ENCODE measurements at places on chromosomes 11 and 22.
A peak's percentile ranks its signal among the peaks of the same experiment; 100 is the strongest.

DNA sequence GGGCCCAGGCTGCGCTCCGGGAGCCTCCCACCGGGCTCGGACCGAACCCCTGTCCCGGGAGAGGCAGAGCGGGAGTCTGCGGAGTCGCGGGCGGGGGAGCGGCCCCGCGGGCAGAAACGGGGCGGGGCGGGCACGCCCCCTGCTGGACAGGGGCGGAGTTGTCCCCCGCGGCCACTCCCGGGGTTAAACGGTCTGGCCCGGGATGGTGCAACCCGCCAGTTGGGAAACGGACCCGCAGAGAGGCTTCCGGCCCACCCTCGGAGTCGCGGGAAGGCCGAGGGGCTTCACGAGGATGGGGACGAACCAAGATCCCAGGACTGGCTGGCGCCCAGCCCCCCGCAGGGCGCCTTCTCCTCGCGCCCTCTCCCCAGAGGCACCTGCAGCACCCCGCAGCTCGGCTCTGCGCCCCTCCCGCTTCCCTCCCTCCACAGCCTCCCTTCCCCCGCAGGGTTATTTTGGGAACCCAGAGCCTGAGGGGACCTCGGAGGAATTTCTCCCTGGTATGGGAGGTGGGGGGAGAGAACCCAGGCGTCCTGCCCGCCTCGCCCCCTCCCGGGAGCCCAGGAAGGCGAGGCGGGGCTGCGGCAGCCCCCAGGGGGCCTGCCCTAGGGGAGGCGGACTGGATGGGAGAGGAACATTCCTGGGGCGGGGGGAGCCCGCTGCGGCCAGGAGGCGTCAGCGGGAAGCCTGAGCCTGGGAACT, 902 bp downstream of the RASGRP2 start:
- DNase-seq, result no peak

DNA sequence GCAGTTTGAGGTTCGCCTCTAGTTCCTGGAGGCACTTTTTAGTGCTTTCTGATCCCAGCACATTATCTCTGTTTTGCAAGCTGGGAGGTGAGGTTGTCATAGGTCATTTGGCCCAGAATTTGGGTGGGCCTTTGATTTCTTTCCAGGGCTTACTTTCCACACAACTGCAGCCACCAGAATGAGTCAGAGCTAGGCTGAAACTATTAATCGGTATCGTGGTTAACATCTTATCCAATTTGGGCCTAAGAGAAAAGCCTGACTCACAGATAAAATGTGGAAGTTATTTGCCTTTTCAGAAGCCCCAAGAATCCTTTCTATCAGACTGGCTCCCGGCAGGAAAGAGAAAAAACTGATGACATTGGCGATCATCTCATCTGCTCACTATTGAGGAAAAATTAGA, 166.4 kb downstream of the KIRREL3 start:
- no peak for DNase-seq

DNA sequence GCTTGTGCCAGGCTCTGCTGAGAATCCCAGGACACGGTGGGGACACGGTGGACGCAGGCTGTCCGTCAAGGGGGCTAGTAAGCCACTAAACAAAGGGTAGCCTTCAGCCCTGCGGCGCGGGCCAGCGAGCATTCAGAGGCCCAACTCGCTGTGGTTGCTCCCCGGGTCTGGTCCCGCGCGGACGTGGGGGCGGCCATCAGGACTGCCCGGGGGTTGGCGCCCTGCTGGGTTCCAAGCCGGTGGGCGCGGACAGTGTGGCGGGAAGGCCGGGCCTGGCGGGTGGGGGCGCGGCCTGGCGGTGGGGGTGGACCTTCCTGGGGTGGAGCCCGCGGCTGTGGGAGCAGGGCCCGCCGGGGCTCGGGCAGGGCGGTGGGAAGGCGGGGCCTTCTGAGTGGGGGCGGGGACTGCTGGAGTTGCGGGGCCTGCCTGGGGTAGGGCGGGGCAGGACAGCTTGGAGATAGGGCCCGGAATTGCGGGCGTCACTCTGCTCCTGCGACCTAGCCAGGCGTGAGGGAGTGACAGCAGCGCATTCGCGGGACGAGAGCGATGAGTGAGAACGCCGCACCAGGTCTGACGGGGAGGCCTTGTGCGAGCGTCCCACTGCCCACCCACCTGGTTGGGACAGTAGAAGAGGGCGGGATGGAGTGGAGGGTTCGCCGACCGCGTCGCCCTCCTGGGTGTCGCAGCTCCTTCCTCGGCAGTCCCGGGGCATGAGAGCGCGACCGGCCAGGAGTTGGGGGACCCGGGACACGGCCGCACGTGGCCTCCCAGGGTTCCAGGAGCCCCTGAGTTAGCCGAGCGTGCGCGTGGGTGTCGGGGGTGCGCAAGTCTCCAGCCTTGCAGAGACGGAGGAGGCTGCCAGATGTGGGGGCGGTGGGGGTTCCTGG, at the start of gene SERHL2:
Gene SERHL2, plus strand, starts transcription at position 482 of the 887 bp plus-strand sequence. Its CDS starts 65 bp downstream, at position 547.
- peak; percentile 52 for DNase-seq

DNA sequence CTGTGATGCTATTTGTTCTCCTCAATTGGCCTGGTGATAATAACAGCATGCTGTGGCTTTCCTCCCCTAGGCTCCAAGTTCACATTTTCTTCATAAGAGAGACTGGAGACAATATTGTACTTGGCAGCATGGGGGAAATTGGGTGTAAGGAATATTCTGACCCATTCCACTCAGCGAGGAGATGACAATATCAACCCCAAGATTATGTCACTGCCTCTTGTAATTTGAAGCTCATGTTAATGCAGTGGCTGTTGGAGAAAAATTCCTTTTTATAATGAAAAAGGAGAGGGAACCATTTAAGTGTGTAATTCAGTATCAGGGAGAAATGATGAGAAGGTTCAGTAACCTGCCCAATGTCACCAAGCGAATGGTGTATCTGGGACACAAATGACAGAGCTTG, 665.8 kb downstream of the NTM start:
- DNase-seq, result no peak

- no peak for DNase-seq
Measured at GRCh38 chr11:123630126-123630608, 24.3 kb downstream of the SCN3B start.

GRCh38 chr22:31610611-31611010, 51.4 kb downstream of the PISD start:
- DNase-seq, result no peak

GRCh38 chr11:69097263-69097662, 48.5 kb downstream of the TPCN2 start:
- DNase-seq, result no peak

GRCh38 chr11:44572436-44572835, 7.0 kb downstream of the CD82 start:
- no peak for DNase-seq

DNA sequence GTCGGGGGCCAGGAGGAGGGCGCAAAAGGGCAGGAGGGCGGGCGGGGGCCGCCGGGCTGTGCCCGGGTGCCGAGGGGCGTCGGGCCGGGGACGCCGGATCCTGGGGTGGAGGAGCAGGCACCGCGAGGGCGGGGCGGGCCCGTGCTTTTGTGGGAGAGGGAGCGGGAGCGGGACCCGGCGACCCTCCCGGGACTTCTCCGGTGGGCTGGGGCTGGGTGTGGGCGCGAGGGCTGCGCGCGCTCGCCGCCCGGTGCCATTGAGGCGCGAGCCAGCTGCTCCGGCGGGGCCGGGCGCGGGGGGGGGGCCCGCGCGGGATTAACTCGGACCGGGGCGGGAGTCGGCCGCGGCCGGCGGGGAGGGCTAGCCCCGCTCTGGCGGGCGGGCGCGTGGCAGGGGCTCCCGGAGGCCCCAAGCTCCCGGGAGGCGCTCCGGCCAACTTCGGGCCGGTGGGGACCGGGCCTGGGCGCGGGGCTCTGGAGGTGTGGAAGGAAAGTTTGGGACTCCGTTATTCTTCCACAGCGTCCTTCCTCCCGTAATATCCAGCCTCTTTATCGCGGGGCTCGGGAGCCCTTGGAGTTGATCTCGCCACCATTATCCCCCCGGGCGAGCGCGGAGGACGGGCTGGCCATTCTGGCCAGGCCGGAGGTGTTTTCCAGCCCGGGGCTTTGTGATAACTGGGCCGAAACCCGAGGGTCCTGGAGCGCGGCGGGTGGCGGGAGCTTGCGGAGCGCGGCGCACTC, 936 bp downstream of the CECR2 start:
- no peak for DNase-seq

DNA sequence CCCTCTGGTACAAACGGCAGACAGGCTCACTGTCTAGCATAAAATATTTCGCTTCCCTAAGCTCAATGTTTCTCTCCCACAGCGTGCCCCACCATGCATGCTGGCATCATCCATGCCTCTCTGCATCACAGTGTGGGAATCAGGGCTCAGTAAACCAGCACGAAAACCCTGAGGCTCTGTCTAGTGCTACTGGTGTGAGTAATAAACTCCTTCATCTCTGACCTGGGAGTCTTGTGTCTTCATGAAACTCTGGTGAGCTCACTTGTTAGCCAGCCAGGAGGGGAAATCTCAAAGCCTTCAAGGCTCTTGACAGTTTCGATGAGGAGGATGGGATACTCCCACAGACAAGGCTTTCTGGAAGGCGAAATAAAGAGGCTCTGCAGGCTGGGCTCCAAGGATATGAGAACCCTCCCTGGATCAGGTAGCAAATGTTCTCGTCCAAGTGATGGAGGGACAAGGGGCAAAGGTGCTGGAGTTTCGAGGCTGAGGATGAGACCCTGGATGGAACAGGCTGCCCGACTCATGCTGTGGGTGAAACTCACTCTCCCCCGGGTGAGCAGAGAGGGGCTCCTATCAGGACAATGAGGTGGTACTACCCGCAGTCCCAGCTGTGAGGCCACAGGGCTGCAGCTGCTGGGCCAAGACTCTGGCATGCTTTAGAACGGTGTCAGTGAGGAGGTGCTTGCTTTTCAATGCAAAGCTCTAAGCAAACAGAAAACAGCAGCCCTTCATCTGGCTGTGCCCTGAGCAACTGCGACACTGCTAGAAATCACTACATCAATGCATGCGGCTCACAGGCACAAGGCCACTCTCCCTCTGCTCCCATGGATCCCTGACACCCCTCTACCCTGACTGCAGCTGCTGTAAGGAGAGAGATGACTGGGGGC, 69.3 kb downstream of the SHANK2 start:
- DNase-seq, result no peak

DNA sequence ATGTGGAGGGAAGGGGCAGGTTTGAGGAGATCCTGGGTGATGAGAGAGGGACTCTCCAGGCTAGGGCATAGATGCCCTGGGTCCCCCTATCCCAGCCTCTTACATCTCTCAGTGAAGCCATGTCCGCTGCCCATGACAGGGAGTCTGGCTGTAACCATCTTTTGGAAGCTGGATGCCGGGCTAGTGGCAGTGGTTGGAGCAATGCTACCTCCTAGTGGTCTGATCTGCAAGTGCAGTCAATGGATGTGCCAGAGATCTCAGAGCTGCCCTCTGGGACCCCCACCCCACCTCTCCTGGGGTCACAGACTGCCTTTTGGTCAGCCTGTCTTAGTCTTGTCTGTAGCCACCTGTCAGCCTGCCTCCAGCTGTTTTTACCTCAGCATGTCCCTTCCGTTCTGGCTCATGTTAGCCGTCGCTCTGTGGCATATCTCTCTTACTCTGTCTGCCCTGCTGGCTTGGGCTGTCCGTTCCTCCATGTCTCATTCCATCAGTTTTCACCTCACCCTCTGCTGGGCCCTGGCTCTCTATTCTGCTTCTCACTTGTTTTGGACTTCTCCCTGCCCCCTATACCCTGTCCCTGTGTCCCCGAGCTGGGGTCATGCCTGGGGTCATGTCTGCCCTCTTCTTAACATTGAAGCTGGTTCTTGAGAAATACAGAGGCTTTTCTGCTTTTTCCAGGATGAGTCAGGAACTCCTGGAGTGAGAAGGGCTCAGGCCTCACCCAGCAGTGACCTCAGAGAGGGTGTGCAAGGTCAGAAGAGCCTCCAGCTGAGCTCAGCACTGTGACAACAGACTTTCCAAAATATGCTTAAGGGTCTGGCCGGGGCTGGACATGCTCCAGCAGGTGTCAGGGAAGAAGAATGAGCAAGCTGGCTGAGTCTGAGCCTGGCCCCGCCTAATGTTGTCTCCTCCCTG, 52.0 kb upstream of the THY1 start:
- peak; percentile 31 for DNase-seq

GRCh38 chr11:70122490-70123198, 44.5 kb downstream of the ANO1 start:
- DNase-seq, result no peak

DNA sequence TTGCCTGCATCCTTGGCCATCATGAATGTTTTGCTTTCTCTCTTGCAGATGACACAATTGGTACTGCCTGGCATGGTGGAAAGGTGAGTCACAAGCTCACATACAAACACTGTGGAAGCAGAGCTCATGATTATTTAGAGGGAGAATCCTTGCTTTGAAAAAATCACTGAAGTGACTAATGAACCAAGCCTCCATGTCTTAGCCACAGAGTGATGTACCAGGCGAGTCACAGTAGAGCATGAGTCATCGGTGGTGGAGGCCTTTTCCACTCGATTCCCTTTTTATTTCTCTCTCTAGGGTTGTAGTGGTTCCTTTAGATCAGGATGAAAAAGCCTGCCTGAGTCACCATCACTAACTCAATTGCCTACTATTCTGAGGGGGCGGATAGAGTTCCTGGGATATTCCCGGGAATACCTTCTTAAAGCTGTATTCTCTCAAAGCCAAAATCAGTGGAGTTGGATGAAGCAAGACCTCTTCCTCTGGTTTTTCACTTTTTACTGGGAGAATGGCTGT, 49.6 kb upstream of the ALKBH3 start:
- no peak for DNase-seq

DNA sequence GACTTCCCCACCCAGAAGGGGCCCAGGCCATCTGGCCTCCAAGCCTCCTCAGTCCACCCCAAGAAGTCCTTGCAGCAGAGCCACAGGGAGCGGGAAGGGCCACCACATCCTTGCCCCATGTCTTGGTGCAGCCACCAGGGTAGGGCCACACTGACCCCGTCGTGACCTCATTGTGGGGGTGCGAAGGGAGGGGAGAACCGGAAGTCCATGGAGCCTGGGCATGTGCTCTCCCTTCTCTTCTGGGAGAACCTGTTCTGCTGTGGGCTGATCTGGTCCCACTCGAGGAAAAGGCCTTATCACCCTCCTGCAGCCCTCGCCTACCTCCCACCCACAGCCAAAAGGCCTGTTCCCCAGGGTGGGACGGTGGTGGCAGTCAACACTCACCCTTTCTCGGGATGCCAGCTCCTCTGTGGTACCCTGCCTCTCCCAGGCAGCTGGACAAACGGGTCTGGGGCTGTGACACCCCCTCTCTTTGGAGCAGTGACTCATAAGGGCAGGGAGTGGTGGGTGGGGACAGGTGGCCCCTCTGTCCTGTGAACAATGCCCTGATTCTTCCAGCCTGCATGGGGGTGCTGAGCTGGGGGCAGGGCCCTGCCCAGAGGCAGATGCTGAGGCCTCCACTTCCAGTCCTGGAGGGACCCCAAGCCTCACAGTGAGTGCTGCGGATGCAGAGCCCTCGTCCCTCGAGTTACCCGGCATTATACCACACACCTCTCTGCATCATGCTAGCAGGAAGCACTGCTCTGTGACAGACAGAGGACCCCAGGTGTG, 14.6 kb upstream of the CTSD start:
- no peak for DNase-seq

GRCh38 chr11:44600839-44601383, 35.4 kb downstream of the CD82 start:
- DNase-seq, result no peak

GRCh38 chr11:72739240-72740059, 12.8 kb downstream of the ARAP1 start:
- DNase-seq, result no peak

DNA sequence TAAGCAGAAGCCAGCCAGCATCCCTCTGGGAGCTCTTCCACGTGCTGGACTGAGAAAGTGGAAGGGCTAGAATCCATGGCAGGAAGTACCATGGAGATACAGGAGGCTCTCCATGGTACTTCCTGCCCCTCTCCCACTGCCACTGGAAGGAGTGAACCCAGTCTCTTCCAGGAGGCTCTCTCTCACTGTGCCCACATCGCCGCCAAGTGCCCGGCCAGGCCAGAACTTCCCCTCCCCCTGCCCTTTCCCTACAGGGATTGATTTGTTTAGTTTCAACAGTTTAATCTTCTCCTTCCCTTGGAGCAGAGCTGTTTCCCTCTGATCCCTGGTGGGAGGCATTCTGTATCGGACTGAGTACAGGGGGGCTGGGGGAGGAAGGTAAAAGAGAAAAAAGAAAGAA, 133.6 kb downstream of the DSCAML1 start:
- no peak for DNase-seq

Data from NCI-H774 (cell line).